ENCODE measurements at places on chromosomes 13 and 19.

- DNase-seq: peak; percentile 29
These were observed 9.2 kb upstream of the WASF3 start for GRCh38 chr13:26548205-26548765.

GRCh38 chr13:110359840-110360301, 52.8 kb downstream of the COL4A2 start:
- peak; percentile 87 for DNase-seq

- DNase-seq: no peak
These were observed 7.1 kb downstream of the POLR1G start for GRCh38 chr19:45413497-45413896.

DNA sequence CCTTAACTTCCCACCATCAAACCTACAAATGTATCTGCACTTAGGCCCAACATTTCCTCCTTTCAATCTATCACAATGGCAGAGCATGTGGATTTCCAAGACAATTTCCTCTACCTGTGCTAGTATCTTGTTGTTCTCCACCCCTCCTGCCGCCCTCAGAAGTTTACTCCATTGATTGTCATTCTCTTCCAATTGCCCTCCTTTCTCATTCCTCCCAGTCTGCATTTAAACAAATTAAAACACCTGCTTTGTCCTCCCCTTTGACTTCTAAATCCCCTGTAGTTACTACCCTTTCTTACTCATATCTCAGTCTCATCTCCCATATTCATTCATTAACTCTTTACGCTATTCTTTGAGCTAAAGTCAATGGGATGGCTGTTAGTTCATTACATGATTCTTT, 370.6 kb downstream of the DIAPH3 start:
- DNase-seq: no peak

GRCh38 chr13:40087091-40088002, 431.9 kb downstream of the COG6 start:
- DNase-seq: peak; percentile 76

GRCh38 chr13:49733181-49733951, 42.1 kb upstream of the EBPL start:
- DNase-seq: no peak

GRCh38 chr19:10390652-10391286, 10.4 kb upstream of the TYK2 start:
- DNase-seq: peak; percentile 79

DNA sequence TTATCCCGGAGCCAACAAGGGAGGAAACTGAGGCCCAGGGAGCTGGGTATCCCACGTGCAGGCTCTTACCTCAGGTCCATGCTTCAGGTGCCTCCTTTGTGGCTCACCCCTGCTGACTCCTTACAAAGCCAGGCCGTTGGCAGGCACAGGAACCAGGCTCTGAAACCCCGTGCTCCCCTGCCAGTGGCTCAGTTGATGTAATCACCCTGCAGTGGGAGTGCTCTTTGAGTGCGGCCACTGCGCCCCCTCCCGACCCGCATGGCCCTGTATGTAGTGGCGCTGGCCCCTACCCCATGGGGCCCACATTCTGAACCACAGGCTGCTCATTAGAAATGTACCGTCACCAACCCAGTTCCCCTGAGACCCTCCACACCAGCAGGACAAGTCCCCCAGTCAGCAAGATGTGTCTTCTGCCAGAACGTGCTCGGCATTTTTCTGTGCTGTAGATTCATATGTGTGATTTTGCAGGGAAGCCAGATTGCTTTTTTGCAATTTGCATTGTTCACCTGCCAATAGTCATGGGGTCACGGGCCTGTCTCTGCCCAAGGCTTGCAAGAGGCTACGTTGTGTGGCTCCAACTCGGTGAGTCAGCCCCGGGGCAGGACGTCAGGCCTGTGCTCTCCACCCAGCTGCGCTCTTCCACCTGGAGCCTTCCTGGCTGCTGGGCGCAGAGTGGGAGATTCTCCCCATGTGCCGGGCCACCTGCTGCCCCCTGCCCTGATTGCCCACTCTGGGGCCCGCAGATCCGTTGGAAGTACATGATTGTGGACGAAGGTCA, 60.3 kb downstream of the SMARCA4 start:
- DNase-seq: no peak

DNA sequence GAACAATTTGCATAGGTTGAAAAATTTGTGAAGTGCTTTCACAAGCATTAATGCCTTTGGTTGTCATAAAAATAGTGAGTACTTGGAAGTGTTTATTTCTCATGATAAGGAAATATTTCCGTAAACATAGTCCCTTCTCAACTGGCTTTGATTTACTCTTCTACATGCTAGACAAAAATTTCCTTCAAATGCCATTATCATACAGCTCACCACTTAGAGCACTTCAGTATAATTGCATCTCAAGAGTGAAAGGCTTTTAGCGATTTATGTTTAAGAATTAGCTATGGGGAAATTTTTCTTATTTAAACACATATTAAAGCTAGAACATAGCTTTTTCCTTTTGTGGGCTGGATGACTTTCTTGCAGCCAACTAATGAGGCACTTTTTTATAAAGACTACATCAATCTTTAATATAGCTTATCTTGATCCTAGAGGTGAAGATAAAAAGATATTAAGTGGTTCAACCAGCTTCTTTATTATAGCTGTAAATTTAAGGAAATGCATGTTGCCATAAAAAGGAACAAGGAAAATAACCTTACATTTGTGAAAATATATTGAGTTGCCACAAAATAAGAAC, 656.8 kb downstream of the SLITRK6 start:
- no peak for DNase-seq

DNA sequence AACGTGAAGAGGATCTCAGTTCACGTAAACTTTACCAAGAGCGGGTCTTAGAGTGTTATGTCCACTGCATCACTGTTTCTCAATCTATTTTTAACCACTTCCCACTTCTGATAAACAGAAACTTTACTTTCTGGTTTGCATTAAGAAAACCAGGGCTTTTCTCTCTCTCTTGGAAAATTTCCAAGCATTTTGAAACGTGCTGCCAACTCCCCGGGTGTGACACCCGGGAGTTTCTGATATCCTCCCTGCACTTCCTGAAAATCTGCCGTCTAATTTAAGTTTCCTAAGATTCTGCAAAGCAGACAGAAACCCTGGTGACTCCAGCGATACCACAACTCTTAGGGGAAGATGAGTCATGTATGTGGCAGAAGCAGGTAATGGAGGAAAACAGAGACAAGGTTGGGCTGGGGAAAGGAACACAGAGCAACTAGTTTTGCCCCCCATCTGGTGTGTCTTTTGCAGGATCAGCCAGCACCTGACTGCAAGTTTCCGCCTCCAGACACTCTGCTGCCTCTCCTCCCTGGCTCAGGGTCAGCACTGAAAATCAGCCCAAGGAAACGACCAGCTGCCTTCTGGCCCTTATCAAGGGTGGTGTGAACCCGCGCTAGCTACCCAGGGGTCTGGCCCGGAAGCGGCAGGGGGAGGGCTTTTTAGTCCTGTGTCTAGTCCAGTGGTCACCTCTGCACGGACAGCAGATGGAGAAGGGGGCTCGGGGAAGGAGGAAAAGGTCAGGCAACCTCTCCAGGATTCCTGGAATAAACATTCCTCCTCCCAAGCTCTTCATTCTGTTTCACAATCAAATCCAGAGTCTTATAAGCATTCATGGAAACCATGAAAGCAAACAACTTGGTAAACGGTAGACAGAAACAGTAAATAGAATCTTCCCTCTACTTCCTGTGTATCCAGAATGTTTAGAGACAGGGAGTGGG, 11.3 kb upstream of the FFAR2 start:
- DNase-seq: no peak

DNA sequence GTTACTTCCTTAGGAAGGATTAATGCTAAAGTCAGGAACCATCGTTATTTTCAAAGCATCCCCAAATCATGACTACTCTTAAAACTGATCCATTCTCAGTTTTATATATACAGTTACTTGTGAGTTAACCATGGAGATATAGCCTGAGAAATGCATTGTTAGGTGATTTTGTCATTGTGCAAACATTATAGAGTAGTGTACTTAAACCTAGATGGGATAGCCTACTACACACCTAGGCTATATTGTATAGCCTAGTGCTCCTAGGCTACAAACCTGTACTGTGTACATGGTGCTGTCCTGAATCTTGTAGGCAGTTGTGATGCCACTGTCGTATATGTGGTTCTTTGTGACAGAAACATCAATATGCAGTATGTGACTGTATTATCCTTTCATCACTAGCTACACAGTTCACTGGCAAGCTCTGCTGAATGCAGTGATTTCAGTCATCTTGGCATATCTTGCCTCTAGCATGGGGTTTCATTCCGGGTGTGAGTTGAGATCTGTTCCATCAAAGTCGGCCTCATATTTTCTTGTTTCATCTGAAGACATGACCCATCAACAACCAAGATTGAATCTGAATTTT, 45.3 kb downstream of the CDK8 start:
- no peak for DNase-seq
